ENCODE measurements at places on chromosomes 1 and 21. TPM values are rescaled to one million over a fixed set of nuclear protein-coding genes. Genes with fewer than 3 reads are reported as not detected.

PCSK9 gene
- 275 TPM for total RNA-seq

PDZK1 gene
- total RNA-seq = not detected

DNA sequence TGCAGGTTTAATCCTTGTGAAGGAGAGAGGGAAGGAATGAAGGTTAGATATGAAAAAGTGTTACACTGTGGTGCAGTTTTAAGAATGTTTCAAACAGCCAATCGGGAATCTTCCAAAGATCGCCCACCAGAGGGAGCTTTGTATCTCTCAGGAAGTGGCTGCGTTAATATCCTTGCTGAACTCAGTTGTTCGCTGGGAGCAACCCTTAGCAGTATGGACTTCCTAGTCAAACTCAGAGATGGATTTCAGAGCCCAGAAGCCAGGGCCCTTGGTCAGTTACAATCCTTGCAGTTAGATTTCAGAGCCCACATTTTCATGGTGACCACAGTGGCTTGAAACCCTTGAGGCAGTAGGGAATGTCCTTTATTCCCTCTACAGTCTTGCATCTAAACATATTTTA lies 136.2 kb downstream of the NTNG1 start:
- DNase-seq = peak; percentile 85

CFAP74 gene
- not detected for total RNA-seq

EXO5 gene
- 5.9 TPM for total RNA-seq

- DNase-seq = no peak
Measured at GRCh38 chr1:228833911-228834688, 98.8 kb downstream of the RHOU start.

- DNase-seq = no peak
Measured at GRCh38 chr1:110986407-110986891, 22.7 kb upstream of the LRIF1 start.

NCDN gene
- total RNA-seq = 43.1 TPM

- no peak for DNase-seq
Measured at GRCh38 chr1:210236386-210236839, 3.8 kb downstream of the SERTAD4 start.

Data from GM23338 (cell line).